ENCODE measurements at places on chromosomes 1 and 21.

DNA sequence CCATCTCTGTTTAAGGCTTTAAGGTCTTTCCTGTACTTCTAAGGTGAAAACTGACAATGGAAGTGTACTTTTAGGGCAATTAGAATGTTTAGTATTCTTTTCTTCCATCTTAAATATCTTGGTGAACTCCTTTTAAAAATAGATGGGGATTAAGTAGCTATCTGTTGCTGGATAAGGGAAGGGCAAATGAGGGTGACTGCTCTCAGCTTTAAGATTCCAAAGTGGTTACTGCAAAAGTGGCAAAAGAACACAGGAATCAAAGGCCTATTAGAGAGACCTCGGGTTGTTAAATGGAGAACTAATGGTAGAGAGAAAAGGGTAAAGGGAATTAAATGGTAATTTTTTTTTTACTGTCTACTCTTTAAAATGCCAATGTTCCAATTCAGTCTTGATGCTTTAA is 774.1 kb upstream of the B3GALT2 start:
- no peak for DNase-seq

- DNase-seq, result no peak
Measured at GRCh38 chr21:33254766-33255165, 11.4 kb upstream of the IL10RB start.

GRCh38 chr1:97668945-97669344 is 251.9 kb downstream of the DPYD start:
- DNase-seq, result peak; percentile 32

- DNase-seq, result no peak
Measured at GRCh38 chr1:180956028-180956640, 43.4 kb downstream of the KIAA1614 start.

DNA sequence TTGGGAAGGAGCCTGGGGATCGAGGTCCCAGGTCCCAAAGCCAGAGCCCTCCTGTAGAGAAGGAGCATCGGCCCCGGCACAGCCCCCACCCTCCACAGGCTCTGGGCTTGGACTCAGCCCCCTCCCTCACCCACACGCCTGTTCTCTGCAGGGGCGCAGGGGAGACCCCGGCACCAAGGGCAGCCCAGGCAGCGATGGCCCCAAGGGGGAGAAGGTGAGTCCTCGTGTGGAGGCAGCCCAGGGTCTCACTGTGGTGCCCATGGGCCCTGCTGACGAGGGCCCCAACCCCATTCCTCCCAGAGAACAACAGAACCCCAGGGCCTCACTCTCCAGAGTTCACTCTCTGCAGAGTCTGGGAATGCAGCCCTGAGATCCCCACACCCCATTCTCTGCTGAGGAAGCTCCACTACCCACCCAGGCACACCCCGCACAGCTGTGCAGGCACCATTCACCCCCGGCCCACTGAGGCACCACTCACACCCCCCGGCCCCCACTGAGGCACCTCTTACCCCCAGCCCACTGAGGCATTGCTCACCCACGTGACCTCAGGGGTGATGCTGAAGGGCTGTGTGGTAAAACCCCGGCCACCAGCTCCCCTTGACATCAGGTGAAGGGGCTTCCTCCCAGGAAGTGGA is 21.8 kb downstream of the COL6A2 start:
- no peak for DNase-seq

DNA sequence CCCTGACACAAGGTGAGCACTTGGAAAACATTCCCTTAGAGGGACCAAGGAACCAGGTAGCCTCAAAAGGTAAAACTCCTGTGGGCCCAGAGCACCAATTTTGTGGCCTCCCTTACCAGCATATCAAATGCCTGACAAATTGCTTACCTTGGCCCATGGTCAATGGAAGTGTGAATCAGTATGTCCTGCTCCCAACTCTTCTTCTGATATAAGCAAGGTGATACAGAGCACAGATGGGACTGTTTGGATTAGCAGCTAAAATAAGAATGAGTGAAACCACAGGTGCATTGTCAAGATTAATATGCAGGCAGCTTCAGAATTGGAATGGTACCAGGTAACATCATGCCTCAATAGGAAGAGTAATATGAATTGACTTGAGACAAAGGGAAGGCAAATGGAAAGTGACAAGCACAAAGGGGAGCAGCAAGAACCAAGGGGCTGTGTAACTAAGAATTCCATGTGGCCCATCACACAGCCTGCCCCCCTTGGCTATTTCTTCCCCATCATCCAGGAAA is 156.8 kb upstream of the KCND3 start:
- no peak for DNase-seq

DNA sequence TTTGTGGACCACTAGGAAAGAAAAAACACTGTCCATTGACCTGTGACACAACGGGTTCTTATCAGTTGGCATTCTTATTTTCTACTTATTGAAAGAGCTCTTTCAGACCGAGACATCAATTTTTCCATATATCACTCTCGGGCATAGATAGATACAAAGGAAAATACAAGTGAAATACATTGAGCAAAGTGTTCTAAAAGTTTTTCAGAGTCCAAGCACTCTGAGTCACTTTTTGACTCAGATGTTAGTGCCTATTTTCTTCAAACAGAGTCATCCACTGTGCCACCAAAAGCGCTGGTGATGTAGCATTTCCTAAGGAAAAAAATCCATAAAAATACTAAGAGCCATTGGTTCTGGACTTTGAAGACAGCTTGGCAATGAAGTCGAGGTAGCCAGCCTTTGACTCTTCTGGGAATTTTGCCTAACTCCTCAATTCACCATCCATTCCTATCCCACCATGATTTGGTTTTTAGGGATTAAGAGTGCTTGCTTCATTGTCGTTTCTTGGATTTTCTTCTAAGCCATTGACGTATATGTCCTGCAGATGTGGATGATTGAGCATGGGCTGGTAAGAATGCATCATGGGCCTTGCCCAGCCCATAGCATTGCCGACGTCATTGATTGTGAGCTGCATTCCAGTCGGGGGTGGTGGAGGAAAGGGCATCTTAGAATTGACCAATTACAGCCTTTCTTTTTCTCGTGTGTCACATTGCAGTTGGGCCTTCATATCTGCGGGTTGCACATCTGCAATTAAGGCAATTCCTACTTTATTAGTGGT is 10.6 kb downstream of the GALNT2 start:
- no peak for DNase-seq

GRCh38 chr21:43786300-43786806 is 3.0 kb upstream of the RRP1 start:
- no peak for DNase-seq

DNA sequence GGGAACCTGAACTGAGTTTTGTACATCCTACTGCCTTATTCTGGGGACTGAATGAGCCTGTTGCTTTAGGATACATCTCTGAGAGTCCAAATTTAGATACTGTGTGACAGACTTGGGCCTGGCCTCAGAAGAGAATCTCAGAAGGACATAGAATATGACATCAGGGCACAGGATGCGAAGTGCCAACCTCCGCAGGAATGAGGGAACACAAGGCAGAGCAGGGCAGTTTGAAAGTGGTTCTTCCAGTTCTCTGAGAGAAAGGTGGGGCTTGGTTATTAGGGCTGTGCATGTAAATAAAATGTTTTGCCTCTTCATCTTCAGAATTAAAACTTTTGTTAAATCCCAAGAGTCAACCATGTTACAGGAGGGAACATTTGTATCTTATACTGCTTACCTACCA is 23.1 kb downstream of the TRAF5 start:
- DNase-seq, result no peak

- DNase-seq, result no peak
Measured at GRCh38 chr21:17250778-17251241, 262.0 kb upstream of the CXADR start.

DNA sequence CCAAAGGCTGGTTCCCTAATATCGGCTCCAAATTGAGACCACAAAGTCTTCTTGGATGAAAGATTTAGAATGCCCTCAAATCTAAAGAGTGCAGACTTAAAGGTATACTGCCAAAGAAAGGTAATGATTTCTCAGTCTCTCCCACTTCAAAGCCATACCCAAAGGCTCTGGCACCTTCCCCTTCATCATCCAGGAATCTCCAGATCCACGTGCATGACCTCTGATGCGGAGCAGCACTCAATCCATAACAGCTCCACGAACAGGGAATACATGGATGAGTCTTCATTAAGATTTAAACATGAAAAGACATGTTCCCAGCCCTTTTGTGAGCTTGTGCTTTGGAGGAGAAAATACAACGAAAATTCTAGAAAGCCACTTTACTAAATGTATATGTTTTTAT is 453.9 kb downstream of the DSCAM start:
- DNase-seq, result no peak

- DNase-seq, result no peak
Measured at GRCh38 chr1:225816643-225817538, 7.0 kb downstream of the EPHX1 start.

DNA sequence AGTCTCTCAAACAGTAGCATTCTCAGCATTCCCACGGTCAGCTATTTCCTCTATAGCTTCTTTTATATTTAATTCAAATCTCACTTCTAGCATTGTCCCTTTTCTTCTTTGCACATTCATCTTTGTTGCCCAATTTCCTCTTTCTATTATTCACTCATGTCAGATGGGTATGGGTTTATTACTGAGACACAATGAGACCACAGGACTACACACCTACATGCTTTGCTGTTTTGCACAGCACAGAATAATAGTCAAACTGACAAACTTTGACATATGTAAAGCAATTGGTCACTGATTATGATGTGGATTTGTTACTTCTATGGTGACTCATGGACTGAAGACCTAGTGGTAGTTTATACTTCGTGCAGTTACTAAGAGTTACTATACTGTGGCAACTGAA is 5.8 kb upstream of the CD1C start:
- DNase-seq, result no peak

- no peak for DNase-seq
Measured at GRCh38 chr1:161982917-161983316, 40.8 kb downstream of the OLFML2B start.

DNA sequence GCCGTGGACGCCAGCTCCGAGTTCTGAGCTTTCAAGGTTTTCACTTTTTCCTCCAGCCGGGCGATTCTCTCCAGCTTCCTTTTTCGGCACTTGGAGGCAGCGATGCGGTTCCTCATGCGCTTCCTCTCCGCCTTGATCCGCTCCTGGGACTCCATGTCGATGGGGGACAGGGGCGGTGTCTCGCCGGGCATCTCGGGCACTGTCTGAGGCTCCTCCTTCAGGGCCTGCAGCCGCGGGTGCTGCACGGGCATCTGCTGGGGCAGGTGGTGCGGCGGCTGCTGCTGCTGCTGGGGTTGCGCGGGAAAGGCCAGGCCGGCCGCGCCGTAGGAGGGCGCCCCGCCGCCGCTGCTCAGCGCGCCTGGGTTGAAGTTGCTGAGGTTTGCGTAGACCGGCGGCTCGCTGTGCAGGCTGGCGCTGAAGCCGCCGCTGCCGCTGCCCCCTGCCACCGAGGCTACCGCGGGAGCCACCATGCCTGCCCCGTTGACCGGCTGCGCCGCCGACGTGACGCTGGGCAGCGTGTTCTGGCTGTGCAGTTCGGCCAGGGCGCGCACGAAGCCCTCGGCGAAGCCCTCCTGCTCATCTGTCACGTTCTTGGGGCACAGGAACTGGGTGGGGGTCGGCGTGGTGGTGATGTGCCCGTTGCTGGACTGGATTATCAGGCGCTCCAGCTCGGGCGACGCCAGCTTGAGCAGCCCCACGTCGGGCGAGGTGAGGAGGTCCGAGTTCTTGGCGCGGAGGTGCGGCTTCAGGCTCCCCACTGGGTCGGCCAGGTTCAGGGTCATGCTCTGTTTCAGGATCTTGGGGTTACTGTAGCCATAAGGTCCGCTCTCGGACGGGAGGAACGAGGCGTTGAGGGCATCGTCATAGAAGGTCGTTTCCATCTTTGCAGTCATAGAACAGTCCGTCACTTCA is 1.4 kb downstream of the JUN start:
- DNase-seq, result no peak

GRCh38 chr21:15276243-15276642 is 211.4 kb upstream of the NRIP1 start:
- no peak for DNase-seq

- DNase-seq, result no peak
Measured at GRCh38 chr1:31064111-31064717, 1.3 kb downstream of the PUM1 start.

DNA sequence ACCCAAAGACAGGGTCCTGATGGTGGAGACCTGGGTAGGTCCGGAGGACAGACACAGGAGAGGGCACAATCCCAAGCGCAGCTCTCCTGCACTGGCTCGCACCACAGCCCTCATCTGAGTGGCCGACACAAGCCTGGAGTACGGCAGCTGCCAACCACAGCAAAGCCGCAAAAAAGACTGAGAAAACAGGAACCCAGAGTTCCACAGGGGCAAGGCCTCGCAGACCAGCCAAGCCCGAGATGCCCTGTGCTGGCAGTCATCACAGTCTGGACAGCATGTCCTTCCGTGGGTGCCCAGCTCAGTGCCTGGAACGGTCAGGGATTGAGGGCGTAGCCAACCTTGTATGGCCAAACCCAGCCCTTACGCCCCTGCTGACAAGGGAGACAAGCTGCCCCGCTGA is 11.4 kb downstream of the ZBTB48 start:
- no peak for DNase-seq

- DNase-seq, result peak; percentile 46
Measured at GRCh38 chr1:84505493-84506001, 639 bp upstream of the SPATA1 start.

GRCh38 chr1:196651637-196652215 is at the start of gene CFH:
Gene CFH (plus strand): TSS chr1:196652043. CDS start chr1:196652118, 75 bp downstream.
- DNase-seq, result peak; percentile 24

DNA sequence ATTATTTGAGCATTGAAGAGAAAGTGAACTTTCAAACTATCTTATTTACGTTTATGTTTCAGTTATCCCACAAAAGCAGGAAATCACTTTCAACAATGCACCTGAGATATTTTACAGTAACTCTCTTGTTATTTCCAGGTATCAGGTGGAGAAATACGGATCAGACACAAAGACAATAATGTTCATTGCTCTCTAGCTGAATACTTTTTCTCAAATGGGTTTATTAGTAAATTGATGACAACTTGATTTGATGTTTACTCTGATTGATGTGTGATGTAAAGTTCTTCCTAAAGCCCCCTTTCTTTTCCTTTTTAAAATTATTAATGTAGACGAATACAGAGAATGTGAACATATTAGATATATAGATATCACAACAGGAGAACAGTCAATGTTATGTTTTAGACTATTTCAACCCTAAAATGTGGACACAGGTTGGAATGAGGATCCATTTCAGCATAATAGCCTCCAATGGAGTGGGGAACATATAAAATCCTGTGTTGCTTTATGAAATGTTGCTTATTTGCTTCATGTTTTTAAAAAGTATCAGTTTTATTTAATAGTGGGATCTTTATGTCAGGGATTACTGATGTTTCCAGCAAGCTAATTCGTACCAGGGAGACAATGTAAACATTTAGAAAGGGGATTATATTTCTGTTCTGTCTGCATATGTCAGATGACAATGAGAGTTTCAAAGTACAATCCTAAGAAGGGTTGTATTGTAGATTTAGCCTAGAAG is 1522.3 kb upstream of the TPTE start:
- no peak for DNase-seq

- DNase-seq, result no peak
Measured at GRCh38 chr1:107637101-107637500, 327.9 kb downstream of the VAV3 start.

DNA sequence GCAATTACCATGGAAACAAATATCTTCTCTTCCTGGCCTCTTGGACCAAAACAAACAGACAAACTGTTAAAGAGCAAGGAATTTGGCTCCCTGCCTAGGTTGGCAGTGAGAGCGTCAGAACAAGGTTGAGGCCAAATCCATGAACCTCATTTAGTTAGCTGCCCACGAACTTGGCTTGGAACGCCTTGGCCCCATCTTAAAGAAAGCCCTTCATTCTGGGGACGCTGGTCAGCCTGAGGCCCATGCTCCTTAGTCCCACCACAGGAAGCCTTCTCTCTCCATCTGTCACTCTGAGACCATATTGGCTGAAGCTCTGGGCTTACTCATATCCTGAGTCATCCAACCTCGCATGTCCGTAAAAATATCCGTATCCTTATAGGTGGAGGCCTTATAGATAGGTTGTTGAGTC is 62.4 kb upstream of the DIRAS3 start:
- DNase-seq, result peak; percentile 69

- no peak for DNase-seq
Measured at GRCh38 chr21:30487336-30487735, at the start of gene KRTAP19-2. Gene KRTAP19-2 (minus strand): TSS chr21:30487436. CDS start chr21:30487348, 88 bp downstream.

Measured in GM04504 (cell line).